ENCODE measurements at places on chromosomes 3 and 15. TPM values are rescaled to one million over a fixed set of nuclear protein-coding genes. Genes with fewer than 3 reads are reported as not detected.

ZNF197 gene
- polyA plus RNA-seq, result 11.3 TPM

- DNase-seq, result no peak
These were observed 16.2 kb upstream of the HERC1 start for GRCh38 chr15:63849906-63850305.

- no peak for DNase-seq
These were observed 36.0 kb upstream of the EOMES start for GRCh38 chr3:27758083-27758482.

GRCh38 chr15:90463381-90463780, 66.3 kb upstream of the CRTC3 start:
- no peak for DNase-seq

- DNase-seq, result no peak
These were observed 248.1 kb upstream of the CHRNA7 start for GRCh38 chr15:31782016-31782783.

Data from ovary (tissue), 10 donors.